ENCODE measurements at places on chromosomes 2 and 18. TPM values are rescaled to one million over a fixed set of nuclear protein-coding genes. Genes with fewer than 3 reads are reported as not detected.

Gene TMEM169
- total RNA-seq = 2.6 TPM

Gene CYS1
- total RNA-seq = not detected

Gene ZSWIM2
- total RNA-seq = not detected

Gene RGPD8
- total RNA-seq = 32.4 TPM

Gene GNAL
- 0.55 TPM for total RNA-seq

Gene CAPN10
- 91.1 TPM for total RNA-seq

Gene COL3A1
- not detected for total RNA-seq

Gene RUFY4
- total RNA-seq = 0.16 TPM

Gene VWA3B
- not detected for total RNA-seq

Gene TDRD15
- total RNA-seq = not detected

Gene TMX3
- total RNA-seq = 72.4 TPM

Gene ALPP
- not detected for total RNA-seq

Gene PROKR1
- not detected for total RNA-seq

Gene FAM228A
- 1.2 TPM for total RNA-seq

Gene NCKAP5
- not detected for total RNA-seq

Gene NYAP2
- 0.05 TPM for total RNA-seq

Gene PSMA8
- total RNA-seq = 1.7 TPM

Gene DNAJC5G
- not detected for total RNA-seq

Gene CD226
- 24.6 TPM for total RNA-seq

Gene CHRND
- not detected for total RNA-seq

Gene MERTK
- total RNA-seq = 0.55 TPM

Gene NEB
- 1.7 TPM for total RNA-seq

Gene SMCHD1
- 208 TPM for total RNA-seq

Gene CFAP221
- not detected for total RNA-seq

Gene SPRED2
- 0.33 TPM for total RNA-seq

Gene TFCP2L1
- total RNA-seq = not detected
